HuH-7.5 (cell line): ENCODE measurements at places on chromosomes 1 and 21.

DNA sequence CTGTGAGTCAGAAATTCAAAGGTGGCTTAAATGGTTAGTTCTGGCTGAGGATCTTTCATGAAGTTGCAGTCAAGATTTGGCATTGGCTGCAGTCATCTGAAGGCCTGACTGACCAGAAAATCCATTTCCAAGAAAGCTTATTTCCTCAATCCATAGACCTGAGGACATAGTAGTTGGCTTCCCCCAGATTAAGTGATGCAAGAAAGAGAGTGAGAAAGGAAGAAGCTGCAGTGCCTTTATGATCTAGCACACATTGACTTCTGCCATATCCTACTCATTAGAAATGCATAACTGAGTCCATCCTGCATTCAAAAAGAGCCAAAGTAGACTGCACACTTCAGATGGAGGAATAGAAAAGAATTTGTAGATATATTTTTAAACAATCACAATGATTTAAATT is 222.6 kb downstream of the COL24A1 start:
- DNase-seq: no peak

- peak; percentile 79 for DNase-seq
Measured at GRCh38 chr21:43211072-43211759, 42.4 kb downstream of the CRYAA start.

- no peak for DNase-seq
Measured at GRCh38 chr1:78360584-78360983, 130.2 kb upstream of the PTGFR start.

DNA sequence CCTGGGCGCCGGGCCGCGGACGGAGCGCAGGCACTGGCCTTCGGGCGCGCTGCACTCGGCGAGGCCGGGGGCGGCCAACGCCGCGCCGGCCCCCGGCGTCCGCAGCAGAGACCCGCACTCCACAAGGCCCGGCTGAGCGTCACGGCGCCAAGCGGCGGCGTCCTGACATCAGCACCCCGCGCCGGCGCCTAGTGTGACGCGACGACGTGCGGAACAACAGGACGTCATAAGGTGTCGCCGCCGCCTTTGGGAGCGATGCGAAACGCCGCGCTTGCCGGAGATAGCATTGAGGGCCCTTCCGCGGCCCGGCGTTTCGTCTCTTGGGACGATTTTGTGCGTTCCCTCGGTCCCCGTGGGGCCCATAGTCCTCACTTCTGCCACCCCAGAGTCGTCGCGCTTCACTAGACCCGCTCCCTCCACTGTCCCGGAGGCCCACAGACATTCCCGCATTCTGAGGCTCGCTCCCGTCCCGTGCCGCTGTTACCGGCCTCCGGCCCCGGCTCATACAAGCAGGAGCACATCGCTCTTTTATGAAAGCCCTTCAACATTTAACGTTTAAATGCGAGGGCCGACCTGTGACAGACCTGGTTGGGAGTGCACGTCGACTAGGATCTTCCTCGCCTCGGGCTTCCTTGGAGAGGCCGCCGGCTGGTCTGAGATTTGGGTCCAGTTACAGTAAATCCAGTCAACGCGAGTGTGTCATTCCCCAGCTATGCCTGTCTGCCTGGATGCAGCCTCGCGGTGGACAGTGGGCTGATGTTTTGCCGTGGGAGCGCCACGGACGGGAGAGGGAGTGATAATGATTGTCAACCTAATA is at the start of gene SSU72:
TSS of gene SSU72 (minus strand) at position 143 of the 817 bp plus-strand sequence. CDS start 306 bp downstream, outside the sequence.
- DNase-seq: peak; percentile 88

DNA sequence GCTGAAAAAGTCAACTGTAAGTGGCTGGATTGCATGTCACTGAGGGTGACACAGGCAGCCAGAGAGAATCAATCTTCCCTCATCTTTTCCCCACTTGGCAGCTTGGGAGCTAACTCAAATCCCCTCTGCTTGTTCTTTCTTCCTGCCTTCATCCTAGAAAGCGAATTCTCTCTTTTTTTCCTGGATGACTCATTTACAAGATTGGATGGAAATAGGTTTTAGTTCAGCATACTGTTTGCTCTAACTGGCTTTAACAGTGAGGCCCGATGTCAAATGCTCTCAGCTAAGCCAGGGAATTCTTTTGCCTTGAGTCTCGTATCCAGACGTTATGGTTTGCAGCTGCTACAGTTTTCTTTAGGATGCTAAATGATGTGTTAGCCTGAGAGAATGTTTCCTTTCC is 72.7 kb downstream of the HUNK start:
- no peak for DNase-seq

- DNase-seq: no peak
Measured at GRCh38 chr1:186754542-186755145, 74.1 kb upstream of the PLA2G4A start.

DNA sequence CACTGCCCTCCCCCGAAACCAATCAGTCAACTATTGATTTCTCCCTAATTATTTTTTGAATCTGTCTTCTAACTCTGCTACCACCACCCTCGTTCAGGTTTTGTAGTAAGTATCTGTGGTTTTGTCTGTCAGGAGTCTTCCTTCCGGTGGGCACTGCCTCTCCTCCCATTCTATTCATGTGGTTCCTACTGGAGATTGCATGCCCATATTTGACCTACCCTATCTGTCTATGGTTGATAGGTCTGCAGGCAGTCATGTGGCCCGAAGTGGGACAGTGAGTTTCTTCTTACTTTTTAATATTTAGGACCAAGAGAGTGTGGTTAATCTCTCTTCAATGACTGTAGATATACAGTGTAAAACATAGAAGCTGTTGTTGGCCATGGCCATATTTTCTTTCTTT is 17.8 kb upstream of the MAST2 start:
- no peak for DNase-seq

DNA sequence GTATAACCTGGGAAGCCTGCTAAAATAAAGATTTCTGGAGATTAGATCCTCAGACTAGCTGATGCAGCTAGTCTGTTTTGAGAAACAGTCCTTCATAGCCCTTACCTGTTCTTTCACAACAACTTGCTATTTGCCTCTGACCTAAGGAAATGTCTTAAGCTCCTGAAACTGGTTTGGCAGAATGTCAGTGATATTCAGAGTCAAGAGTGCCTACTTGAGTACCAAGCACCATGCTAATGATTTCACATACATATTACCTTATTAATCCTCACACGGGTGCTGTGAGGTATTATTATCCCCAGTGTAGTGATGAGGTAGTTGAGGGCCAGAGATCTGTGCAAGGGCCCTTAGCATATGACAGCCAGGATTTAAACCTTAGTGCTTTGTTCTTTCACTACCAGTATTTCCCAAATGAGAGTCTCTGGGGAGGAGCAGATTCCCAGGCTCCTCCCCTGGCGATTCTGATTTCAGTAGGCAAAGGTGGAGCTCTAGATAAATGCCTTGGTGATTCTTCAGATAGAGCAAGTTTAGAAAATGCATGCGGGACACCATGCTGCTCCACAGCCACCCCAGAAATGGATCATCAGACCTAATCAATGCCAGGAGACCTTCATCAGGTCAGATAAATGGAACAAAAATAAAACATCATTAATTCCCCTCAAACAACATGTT is 47.4 kb upstream of the WNT2B start:
- no peak for DNase-seq

GRCh38 chr1:226029093-226029496 is 30.0 kb upstream of the SDE2 start:
- peak; percentile 30 for DNase-seq

DNA sequence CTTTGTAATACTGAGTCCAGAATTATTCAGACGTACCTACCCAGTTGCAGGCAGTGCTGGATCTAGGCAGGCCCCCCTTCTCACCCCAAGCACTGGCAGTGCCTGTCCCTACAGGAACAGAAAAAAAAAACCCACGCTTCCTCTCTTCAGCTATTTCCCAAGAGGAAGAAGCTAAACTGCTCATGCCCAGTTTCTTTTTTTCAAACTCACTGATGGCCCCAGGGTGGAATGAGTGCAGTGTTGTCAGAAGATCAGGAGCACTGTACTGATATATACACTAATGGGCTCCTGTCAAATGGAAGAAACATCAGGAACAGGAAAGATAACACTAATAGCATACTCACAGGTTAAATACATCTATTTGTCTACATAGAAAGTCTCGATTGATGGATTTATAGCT is 28.2 kb upstream of the DOCK7 start:
- DNase-seq: no peak

DNA sequence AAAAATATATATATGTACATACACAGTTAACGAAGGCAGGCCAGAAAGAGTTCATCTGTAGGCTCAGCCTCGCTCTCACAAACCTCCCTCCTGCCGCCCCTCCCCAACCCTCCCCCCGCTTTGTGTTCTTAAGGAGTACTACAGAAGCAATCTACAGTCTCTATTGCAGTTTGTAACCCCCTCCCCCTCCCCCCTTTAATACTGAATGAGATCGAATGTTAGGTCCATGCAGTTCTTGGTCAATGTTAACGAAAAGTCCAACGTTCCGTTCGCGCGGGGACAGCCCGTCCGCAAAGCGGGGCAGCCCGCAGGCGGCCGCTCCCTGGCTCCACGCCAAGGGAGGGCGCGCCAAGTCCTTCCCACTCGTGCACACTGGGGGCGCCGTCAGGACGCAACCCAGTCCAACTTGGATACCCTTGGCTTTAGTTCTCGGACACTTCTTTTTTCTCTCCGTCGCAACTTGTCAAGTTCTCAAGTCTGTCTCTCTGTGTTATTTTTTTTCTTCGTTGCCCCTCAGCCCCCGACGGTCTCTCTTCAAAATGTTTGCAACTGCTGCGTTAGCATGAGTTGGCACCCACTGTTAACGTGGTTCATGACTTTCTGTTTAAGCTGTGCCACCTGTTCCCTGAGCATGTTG is 2.2 kb downstream of the JUN start:
- DNase-seq: peak; percentile 37

DNA sequence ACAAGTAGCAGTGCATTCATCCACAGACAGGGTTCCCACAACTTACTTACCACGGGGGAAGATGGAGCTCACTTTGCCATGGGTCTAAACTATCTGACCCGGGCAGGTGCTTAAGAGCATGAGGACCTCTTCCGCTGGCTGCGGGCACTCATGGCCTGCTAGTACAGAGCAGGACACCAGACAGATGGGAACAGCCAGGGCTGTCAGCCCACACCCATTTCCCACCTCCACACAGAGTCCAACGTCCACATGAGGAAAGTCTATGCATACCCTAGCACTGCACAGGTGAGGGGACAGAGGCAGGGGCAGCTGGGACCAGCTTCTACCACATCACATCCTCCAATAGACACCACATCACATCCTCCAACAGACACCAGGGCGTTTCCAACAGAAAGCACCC is 35.8 kb upstream of the PRDM15 start:
- no peak for DNase-seq

DNA sequence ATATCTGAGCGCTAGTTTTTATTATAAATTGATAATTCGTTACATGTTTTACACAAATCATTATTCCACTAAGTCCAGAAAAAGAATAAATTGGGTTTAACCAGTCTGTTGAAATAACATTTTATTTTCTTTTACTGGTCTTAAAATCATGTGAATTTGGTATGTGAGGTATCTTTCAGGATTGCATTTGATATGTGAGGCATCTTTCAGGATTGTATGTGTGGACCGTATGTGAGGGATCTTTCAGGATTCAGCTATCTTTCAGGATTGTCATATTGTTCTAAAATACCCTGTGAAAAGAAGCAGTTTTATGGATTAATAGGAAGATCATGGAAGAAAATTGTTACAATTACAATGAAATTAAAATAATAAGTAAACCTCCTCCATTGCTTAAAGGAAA is 42.9 kb downstream of the USP25 start:
- no peak for DNase-seq

DNA sequence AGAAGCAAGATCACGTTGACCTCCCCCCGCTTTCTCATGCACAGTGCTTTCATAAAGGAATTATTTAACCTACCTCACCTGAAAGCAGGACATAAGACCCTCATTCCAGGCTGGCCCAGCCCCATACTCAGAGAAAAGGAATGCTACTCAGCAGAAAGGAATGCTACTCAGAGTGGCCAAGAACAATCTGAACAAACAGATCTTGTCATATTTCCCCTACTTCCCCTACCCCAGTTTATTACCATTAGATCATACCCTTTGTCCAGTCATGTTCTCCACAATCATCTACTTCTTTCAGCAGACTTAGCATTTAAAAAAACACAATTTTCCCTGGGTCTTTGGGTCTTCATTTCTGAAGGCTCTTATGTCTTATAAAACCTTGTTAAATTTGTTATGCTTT is 89.8 kb downstream of the SLC16A1 start:
- no peak for DNase-seq

GRCh38 chr1:8163039-8163438 is 136.9 kb upstream of the ERRFI1 start:
- no peak for DNase-seq

DNA sequence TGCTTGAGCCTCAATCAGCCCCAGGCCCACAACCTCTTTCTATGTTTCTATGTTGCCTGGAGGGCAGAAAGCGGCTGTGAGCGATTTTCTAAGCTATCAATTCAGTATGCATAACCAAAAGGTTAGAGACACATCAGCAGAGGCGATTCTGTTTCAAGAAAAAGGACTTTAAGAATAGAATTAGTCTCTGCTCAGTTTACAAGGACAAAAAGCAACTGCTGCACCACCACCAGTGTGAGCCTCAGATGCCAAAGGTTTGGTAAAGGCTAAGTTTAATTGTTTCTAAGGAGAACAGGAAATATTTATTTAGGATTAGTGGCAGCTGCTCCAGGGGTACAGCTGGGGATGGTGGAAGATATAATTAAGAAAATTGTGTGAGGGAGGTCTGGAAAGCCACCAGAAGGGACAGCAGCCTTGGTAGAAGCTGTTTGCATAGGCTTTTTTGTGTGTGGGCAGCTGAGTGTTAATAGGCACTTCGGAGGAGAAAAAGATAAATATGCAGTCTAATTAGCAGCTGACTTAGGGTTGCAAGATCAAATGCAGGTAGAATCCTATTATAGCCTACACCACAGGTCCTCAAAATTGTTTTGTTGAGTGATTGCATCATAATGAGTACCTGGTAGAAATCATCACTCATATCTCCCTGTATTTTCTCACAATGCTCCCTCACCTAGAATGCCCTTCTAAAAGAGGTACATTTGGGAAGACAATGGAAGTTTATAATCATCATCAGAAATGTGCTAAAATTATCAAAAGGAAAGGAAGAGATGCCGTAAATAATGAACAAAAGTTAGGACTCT is 35.8 kb downstream of the ZC3H11B start:
- no peak for DNase-seq

- peak; percentile 10 for DNase-seq
Measured at GRCh38 chr1:199272628-199273086, 633.8 kb downstream of the PTPRC start.

GRCh38 chr1:34113887-34114286 is 51.1 kb downstream of the CSMD2 start:
- no peak for DNase-seq

DNA sequence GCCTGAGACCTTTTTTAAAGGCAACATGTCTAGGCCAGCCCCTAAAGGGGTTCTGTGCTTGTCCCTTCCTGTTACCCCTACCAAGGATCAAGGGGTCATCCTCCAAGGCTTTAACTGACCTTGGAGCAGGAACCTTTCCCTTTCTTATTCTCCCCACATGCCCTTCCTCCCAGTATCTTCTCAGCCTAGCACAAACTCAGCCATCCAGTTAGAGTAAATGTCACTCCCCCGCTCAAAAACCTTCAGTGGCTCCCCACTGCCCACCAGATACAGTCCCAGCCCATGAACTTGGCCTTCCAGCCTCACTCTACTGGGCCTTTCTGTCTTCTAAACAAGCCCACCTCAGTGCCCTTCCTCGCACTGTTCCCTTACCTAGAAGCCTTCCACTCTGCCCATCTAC is 8.8 kb downstream of the C1QB start:
- DNase-seq: no peak
